ENCODE measurements at places on chromosomes 5 and 9.

DNA sequence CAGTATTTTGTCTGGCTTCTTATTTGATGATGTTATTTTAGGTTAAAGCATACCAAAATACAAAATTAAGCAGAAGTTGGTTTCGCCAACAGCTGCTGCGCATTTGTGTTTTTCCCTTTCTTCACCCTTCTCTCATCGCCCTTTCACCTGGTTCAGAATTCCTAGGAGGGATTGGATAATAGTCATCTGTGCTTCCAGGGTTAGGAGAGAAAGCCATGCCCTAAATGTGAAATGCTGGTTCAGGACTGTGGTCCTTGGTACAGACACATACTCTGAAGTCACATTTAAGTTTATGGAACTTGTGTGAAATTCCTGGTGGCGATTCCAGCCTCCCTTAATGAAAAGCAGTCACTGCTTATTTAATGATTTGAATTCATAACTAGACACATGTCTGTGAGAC, 7.7 kb downstream of the MAST4 start:
- DNase-seq, result no peak

DNA sequence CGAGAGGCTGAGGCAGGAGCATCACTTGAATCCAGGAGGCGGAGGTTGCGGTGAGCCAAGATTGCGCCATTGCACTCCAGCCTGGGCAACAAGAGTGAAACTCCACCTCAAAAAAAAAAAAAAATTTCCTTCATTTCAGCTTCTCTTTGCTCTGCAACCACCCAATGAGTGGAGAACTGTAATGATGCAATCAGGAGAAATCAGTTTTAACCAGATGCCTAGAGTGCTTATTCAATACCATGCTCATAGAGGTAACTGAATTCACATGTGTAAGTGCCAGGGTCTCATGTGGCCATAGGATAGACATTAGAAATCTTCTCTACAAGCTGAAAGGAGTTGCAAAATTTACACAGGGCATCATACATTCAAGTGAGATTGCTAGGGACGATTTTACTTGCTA, 70.6 kb downstream of the HMHB1 start:
- no peak for DNase-seq

- no peak for DNase-seq
Measured at GRCh38 chr9:130254747-130255630, 10.6 kb upstream of the HMCN2 start.

- no peak for DNase-seq
Measured at GRCh38 chr9:89309166-89309565, 1.8 kb upstream of the CKS2 start.

- DNase-seq, result no peak
Measured at GRCh38 chr5:2192496-2192895, 309.8 kb upstream of the IRX4 start.

DNA sequence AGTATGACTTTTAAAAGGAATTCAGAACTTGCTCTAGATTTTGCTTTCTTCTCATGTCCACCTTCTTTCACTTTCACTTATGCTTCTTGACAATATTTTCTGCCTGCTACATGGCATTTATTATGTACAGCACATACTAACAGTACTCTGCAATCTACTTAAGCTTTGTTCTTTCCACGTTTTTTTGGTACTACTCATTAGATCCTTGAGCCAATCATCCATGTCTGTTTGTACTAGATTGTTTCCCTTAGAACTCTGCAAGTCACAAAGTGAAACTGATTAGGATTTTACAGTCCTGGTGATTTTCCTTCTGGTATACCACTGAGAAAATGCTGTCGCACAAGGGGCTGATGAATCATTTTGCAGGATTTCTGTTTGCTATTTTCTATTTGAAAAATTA, 78.3 kb downstream of the PARP8 start:
- DNase-seq, result no peak

DNA sequence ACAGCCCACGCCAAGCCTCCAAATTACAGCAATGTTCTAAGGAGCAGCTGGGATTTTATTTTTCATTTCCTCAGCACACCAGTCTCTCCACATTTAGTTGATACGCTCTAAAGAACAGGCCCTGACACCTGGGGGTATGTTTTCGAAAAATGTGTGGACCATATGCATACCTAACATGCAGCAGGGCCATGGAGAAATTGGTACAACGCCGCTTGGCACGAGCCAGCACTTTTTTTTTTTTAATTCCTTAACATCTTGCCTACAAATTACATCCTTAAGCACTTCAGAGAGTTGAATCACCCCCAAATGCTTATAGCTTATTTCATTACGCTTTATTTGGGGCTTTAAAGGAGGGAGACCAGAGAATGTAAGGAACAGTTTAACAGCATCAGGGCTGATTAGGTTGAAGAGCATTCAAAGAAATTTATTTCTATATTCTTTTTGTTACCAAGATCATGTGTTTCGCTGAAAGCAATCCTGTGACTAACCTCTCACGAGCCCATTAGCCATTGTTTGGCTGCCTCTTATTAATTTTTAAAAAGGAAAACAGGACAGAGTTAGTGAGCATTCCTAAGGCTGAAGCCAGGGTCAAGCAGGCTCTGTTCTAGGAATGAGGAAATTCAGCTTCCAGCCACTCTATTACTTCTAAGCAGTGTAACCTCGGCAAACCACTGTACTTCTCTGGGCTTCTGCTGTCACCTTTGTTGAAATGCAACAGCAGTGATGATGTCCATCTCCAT, 173.8 kb downstream of the ACTL7B start:
- DNase-seq, result no peak

GRCh38 chr9:72554221-72554641, 32.8 kb downstream of the TMC1 start:
- peak; percentile 4 for DNase-seq

DNA sequence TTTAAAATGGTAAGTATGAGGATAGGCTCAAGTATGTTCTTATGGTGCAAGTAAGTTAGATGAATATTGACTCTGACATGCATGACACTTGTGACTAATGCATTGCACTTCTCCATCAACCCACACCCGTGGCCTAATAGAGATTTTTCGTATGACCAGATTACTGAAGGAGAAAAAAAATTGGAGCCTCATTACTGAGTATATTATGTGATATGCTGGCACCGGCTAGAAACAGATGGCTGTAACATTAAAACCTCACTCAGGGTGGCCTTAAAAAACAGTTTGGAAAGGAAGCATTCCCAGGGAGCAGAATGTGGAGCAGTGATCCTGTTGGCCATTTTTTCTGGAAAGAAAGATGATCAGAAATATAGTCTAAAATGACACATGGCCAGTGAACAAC, 766.4 kb downstream of the PRELID2 start:
- no peak for DNase-seq

DNA sequence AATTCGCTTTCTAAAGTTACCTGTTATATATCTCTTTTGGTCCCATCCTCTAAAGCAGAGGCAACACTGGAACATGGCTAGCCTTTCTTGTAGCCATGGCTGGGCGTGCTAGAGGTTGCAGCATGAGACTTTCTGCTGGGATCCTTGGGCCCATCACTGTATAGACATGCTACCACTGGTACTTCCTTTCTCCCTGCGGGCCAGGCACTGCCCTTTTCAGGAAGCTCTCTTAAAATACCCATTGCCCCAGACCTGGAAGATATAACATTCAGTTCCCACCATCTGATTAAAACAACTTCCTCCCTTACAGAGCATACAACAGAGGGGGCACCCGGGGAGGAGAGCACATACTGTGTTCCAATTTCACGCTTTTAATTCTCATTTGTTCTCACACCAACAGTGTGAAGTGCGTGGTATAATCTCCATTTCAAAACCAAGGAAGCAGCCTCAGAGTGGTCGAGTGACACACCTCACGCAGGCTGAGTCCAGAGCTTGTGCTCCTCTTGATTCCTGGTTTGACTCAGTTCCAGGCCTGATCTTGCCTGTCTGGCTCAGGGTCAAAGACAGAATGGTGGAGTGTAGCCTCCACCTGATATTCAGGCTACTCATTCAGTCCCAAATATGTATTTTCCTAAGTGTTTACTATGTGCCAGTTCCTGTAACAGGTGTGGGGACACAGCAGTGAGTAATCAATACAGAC, 22.6 kb downstream of the PTGS1 start:
- DNase-seq, result no peak

- DNase-seq, result no peak
Measured at GRCh38 chr5:14779975-14780374, 91.6 kb downstream of the ANKH start.

GRCh38 chr5:180142824-180143610, 66.0 kb downstream of the RASGEF1C start:
- no peak for DNase-seq

DNA sequence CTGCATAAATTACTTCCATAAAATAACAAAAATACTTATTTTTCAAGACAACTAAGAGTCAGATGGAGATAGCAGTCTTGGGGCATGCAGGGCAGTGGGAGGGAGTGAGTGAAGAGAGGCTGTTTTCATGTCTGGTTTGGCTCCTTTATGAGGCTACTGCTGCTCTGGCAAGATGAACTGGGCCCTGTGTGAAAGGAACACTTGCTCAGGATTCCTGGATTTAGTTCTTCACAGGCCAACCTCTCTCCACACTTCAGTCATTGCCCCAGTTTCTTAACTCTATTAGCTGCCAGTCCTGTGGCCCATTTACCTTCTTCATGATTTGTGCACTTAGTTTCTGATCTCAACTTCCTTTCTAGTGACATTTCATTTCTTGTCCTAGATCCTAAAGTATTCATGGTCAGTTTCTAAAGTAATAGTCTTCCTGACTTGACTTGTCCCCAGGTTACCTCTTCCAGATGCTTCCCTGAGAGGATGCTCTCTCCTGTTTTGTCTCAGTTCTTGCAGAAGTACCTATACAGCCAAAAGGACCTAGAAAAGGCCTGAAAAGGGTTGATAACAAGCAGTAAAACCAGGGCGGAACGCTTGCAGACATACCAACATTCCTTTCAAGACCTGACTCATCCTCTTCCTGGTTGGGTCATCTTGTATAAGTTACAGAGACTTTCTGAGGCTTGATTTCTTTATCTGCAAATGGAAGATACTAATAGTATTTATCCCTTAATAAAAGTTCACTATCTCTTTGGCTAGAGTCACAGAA, 77.0 kb upstream of the ZFAND5 start:
- DNase-seq, result no peak

DNA sequence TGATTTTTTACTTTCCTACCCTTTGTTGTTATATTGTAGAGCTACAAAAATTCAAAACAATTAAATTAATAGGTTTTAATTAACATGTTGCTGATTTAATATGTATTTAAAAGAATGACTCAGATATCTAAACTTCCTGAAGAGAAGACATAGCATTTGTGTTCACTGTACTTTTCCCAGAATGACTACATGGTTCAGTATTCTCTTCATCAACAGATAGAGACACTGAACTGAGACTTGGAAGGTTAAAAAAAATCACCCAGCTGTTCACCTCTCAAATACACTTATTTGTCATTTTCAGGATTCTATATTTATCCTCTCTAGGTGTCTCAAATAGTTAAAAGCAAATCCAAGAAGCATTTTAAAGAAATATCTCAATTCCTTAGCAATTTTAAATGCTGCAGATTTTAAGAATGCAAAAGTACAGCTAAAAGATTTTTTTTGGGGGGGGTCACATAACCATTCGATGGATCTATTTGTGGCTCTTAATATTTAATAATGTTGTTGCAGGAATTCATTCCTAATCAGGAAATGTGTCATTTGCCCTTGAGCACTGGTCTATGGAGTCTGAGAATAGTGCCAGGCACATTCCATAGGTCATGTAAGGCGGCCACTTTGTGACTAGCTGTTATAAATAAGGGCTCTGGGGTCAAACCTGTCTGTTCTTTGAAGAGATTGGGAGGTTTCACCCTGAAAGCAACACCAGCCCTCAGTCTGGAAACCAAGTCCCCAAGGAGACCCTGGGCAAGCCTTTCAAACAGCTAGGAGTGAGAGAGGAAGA, 463.1 kb downstream of the NR2F1-AS1 start:
- DNase-seq, result no peak

DNA sequence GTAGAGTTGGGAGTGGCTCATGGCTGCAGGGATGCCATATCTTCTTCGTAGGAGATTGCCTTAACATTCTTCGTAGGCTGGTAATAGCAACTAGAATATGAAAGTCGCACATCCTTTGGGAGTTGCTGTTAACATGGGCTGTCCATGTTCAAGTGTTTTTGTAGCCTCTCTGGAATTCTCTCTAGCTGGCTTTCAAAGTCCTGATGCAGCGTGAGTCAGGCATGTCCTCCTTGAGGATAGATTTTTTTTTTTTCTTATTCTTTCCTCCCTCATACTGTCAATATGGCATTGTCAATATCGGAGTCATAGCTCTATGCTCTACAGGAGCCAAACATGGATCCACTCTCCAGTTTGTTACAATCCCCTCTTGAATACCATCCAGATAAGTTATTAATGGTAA, 494.8 kb upstream of the WWC1 start:
- no peak for DNase-seq

DNA sequence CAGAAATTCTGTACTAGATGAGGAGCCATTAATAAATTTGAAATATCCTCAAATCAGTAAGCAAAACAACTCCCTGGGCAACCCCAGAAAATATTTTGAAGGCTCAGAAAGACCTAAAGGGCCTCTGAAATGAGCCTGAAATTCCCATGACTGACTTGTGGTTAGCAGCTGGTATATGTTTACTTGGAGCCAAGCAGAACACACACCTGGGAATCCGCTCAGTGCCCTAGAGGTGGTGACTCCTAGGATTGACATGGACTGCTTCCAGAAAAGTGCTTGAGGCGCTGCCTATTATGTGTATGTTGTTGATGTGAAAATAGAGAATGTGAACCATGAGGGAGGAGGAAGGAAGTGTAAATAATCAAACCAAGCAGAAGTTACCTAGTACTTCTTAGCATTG, 14.7 kb downstream of the RFK start:
- DNase-seq, result peak; percentile 33

- peak; percentile 84 for DNase-seq
Measured at GRCh38 chr5:65861830-65862241, 64.5 kb upstream of the ERBIN start.

- no peak for DNase-seq
Measured at GRCh38 chr5:127235136-127235535, 55.5 kb upstream of the MEGF10 start.

- DNase-seq, result no peak
Measured at GRCh38 chr9:98158071-98158831, 34.2 kb downstream of the CORO2A start.

DNA sequence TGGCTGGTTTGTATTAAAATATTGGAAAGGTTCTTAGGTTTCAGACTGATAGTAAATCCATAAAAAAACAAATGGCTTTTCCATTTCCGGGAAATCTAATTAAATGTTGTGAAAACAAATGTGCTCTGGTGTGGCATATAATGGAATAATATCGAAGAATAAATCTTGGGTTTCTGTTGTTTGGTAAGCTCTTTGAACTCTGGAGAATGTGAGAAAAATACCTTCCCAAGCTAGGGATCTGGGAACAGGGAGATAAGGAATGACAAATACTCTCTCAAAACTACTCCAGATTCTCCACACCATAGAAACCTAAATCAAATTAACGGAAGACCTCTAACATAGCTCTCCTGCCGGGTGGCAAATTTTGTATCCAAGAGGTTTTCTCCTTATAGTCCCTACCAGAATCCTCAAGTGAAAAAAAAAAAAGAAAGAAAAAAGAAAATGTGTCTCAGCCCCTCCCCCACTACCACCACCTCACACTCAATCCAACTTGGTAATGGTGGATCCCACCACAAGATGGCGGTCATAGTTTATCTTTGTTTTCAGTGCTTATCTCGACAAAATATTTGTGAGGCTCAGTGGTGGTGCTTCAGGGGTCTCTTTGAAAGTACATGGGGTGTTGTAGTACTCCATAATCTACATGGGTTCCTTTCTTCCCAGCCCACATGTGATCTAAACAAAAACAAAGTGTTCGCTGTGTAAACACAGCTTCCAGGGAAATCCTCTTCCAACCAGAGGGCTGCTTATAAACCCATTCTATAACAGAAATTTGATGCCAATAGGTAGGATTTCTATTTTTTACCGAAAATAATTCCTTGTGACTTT, 54.5 kb upstream of the FST start:
- DNase-seq, result no peak

- no peak for DNase-seq
Measured at GRCh38 chr5:127671218-127671617, 22.3 kb downstream of the CTXN3 start.

All from T1000 (cell line).